ENCODE measurements at places on chromosomes 11 and 22.

DNA sequence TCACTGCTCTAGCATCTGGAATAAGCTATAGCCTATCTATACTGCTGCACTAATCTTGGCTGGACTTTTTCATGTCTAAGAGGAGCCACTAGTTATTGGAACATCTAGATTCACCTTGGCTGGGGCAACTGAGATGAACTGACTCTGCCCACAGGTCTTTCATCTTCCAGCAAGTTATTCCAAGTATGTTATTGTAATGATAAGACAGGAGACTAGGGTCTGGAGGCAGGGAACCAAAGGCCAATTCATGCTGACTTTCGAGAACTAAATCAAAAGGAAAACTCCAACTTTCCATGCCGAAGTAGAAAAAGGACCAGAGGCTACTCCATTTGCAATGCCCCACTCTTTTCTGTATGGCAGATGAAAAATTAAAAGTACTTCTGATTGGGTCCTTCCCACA, 1243.0 kb upstream of the RAG2 start:
- no peak for DNase-seq

DNA sequence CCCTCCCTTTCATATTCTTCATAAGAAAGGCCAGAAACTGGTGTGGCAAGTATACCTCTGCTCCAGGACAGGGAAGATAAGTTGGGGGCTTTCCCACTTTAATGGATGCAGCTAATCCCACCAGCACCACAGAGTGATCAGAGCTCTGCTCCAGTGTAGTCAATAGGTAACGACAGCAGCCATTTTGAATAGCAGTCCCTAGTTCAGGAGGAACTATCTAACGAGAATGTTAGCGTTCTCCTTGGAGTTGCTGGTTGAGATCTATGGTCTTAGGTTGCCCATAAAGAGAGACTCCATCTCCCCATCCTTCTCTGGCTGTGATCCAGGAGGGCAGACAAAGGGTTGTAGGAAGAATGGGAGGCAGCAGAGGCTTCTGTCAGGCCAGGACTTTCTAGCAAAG, 64.0 kb upstream of the CCDC90B start:
- DNase-seq = no peak

DNA sequence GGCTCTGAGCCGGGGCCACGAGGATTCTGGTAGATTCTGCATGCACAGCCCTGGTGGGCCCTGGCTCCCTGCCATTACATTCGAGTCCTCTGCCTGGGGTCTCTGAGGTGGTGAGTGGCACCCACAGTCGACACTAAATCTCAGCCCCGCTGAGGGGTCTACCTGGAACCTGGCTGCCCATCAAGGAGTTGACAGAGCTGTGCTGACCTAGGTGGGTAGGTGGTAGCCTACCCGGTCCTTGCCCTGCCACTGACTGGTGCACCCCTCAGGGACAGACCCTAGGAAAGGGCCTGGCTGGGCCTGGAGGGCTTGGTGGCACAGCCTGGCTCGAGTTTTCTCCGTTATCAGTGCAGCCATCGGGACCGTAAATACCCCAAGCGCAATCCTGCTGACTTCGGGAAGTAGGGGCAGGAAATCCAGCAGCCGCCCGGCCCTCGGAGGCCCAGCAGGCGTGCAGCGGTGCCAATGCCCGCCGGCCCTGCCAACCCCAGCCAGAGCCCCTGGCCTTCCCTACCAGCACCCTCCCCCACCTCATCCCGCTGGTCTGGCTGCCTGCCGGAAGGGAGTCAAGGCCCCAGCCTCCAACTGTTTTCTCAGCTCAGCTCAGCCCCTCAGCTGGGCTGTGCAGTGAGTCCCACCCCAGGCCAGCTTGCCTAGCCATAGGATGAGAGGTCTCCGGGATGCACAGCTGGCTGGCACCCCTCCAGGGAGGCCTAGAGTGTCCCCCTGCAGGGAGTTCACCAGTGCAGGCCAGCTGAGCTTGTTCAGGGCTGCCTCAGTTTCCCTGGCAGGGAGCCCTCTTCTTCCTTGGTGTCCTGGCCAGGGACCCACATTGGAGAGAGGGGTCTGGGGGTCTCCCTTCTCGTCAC, 80.4 kb upstream of the KCNQ1OT1 start:
- DNase-seq = no peak

GRCh38 chr11:2393111-2393868, 7.3 kb upstream of the TSSC4 start:
- no peak for DNase-seq

DNA sequence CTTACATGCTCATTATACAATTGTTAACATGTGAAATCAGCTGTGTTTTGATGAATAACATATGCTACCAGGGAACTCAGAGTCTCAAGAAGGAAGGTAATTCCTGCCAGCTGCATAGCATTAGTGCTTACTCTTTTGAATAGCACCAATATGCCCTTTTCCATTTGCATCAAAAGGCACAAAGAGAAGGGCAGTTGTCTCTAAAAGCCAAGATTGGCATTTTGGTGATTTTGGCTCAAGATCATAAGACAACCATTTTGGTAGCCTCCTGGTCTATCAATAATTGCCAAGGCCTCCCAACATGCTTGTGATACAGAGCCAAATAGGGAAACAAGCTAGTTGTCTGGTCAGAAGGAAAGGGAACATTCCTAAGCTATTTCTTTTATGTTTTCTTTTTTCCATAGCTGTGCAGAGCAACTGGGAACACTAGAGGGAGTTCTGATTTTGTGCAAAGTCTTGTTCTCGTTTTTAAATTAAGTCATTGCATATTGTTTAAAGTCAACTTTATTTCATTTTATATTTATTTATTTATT, 416.7 kb upstream of the CHORDC1 start:
- DNase-seq = peak; percentile 20

- no peak for DNase-seq
Observed at GRCh38 chr22:45290410-45290936, 5.7 kb downstream of the UPK3A start.

All from right renal pelvis (tissue), 4 donors.